ENCODE measurements at places on chromosomes 12 and 14.

- DNase-seq: no peak
These were observed 7.3 kb downstream of the IL31 start for GRCh38 chr12:122166422-122167349.

DNA sequence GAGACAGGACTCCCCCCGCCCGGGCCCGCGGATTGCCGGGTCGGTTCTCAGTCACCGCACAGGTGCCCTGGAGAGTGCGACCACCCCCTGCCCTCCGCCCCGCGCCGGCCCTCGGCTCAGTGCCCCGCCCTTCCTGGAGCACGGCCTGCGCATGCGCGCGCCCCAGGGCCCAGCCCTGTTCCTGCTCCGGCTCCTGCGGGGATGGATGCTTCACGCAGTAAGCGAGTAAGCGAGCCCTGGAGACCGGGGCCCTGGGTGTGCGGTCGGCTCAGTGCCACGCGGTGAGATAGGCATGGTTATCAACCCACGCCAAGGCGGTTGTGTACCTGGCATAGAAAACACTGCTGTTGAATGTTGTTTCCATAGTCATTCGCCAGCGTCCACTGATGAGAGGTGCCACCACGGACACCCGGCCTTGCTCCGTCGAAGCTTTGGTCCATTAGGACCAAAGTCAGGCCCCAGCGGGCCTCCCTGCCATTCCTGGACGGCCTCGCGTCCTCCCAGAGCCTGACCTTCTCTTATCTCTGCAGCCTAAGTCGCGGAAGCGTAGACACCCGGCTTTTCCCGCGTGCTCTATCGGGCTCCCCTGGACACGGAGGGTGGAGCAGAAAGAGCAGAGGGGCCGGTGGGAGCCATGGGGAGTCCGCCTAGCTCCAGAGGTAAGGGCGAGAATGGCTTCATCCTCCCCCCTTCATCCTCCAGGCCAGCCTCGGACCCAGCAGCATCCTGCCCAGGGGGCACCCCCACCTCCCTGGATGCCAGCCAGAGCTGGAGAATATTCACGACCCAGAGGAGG, 90.6 kb downstream of the PAPOLA start:
- DNase-seq: no peak

DNA sequence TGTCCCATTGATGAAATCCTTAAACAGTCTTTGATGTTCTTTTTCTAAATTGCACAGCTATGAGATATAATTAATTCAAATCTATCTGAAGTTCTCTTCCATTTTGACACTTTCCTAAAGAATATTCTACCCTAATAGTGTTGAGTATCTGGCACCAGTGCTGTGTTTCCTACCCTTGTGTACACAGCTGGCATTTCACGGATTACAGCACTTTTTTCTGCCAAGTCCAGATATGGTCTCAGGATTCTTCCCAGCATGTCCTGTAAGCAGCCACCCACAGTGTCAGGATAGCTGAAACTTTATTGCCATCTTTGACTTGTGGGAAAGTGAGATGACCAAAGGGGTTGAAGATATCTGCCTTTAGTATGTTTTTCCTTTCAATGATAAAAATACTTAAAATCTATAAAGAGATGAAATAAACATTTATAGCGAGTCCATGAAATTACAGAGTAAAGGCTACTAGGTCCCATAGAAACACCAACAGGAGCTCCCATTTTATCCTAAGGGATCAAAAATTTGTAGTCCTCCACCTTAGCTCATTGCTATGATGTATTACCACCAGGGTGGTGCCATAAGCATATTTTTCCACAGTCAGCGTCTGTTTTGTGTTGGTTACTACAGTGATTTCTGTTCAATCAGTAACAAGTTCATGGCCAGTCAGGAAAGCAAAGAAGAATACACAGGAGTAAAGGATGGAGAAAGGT, 96.7 kb downstream of the TRHDE start:
- DNase-seq: no peak

- no peak for DNase-seq
These were observed 86.5 kb downstream of the TBX5 start for GRCh38 chr12:114319422-114319821.

- DNase-seq: no peak
These were observed 1.8 kb downstream of the PXN start for GRCh38 chr12:120263748-120264085.

GRCh38 chr12:52073531-52074381, 4.0 kb downstream of the ATG101 start:
- peak; percentile 79 for DNase-seq

DNA sequence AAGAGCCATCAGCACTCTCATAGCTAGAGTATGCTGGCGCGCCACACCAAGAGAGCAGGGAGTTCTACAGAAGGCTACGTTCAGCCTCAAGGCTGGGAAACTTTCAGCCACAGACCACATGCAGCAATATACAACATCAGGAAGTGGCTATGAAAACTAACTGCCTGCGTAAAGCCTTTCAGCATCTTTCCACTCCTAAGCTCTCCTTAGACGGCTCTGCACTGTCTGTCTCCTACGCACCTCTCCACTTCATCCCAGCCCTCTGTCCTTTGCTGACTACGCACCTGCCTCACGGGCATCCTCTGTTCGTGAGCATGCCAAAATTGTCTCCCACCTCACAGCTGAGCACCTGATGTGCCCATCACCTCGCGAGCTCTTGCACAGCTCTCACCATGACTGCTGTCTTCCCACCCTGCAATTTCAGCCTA, 9.7 kb downstream of the MPHOSPH9 start:
- DNase-seq: no peak

GRCh38 chr12:26701604-26702215, 131.3 kb downstream of the ITPR2 start:
- DNase-seq: peak; percentile 12

- DNase-seq: no peak
These were observed 15.1 kb downstream of the FAIM2 start for GRCh38 chr12:49888461-49889151.

- no peak for DNase-seq
These were observed 27.5 kb upstream of the PLEKHG7 start for GRCh38 chr12:92675092-92675865.

GRCh38 chr14:51614707-51615106, 37.0 kb upstream of the FRMD6 start:
- DNase-seq: no peak

- no peak for DNase-seq
These were observed 11.1 kb upstream of the FBRSL1 start for GRCh38 chr12:132478845-132479244.

- DNase-seq: no peak
These were observed 50.1 kb downstream of the KLRG1 start for GRCh38 chr12:9039397-9039977.
